Aorta (tissue), 5 donors: ENCODE measurements at places on chromosomes 7 and 10. TPM values are rescaled to one million over a fixed set of nuclear protein-coding genes. Genes with fewer than 3 reads are reported as not detected.

GRCh38 chr10:89992575-89992974 is 291.2 kb downstream of the KIF20B start:
- DNase-seq, result no peak

Gene NFKB2
- 63.3 TPM for total RNA-seq

- DNase-seq, result no peak
Measured at GRCh38 chr10:25682203-25682851, 251.7 kb upstream of the MYO3A start.

DNA sequence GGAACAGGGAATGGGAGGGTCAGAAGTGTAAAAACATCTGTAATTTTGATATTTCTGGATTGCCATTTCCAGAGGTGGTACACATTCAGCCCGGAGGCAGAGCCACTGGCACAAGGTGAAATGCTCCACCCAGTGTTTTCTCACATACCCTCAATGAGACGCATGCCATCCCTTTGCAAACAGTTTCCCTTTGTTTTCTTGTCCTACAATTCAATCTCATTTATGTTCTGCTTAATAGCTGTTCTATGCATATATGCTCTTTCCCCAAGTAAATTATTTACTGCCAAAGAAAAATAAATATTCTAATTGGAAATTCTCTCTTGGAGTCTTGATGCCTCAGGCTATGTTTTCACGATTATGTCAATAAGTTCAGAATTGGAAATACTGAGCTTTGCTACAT is 369.7 kb upstream of the AKR1E2 start:
- DNase-seq, result no peak

Gene KAZALD1
- total RNA-seq, result 12.4 TPM

GRCh38 chr10:13417459-13418126 is 69.5 kb upstream of the SEPHS1 start:
- no peak for DNase-seq

GRCh38 chr10:113007343-113007771 is 57.3 kb downstream of the TCF7L2 start:
- no peak for DNase-seq
